ENCODE measurements at places on chromosomes 16 and 17. TPM values are rescaled to one million over a fixed set of nuclear protein-coding genes. Genes with fewer than 3 reads are reported as not detected.
A peak's percentile ranks its signal among the peaks of the same experiment; 100 is the strongest.

The NPIPA8 gene
- 61.8 TPM for total RNA-seq

The PRR29 gene
- total RNA-seq: 1.5 TPM

The CNGB1 gene
- total RNA-seq: not detected

The ODAD4 gene
- total RNA-seq: 1.1 TPM

GRCh38 chr17:55540414-55541091 lies 29.3 kb upstream of the SMIM36 start:
- H3K36me3 ChIP-seq: no peaks in the 10 kb centered on the region
- H3K27me3 ChIP-seq: peaks cover 22% of the 10 kb centered on the region
- no peak for DNase-seq
- H3K4me1 ChIP-seq: no peaks in the 10 kb centered on the region
- no peak overlapping the region for H3K27ac ChIP-seq
- H3K4me3 ChIP-seq: no peak overlapping the region

DNA sequence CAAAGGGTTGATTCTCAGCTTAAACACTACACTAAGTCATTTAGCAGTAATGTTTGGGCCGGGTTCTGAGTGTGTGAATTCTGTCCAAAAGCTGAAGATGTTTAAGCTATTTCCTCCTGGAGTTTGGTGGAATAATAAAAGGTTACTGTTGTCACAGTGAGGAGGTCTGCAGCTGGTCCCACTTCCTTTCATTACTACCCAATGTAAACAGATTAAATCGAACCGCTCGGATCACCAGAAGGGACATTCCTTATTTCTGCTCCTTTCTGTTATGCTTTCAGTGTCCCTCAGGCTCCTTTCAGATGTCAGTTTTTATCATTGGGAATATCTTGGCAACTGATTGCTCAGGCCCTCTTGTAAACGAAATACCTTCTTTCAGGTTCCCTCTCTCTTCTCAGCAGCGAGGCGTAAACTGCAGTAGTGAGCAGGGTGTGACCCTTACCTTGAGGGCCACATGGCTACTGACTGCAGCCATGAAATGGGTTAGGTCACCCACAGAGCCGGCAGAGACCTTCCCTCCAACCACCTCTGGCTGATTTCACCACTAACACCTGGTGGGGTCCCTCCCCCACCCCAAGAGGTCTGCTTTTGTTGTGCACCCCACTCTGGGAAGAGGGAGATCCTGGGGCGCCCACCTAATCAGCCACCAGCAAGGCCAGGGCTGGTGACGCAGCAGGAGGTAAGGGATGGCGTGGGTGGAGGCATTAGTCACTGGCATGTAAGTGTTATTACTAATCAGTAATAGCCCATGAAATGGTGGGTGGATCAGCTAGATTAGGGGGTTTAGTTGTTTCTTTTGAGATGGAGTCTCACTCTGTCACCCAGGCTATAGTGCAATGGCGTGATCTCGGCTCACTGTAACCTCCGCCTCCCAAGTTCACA lies 117.6 kb downstream of the VPS53 start:
- no peak overlapping the region for H3K27ac ChIP-seq
- no peaks in the 10 kb centered on the region for H3K27me3 ChIP-seq
- DNase-seq: peak; percentile 54
- H3K4me1 ChIP-seq: peaks cover 2% of the 10 kb centered on the region

DNA sequence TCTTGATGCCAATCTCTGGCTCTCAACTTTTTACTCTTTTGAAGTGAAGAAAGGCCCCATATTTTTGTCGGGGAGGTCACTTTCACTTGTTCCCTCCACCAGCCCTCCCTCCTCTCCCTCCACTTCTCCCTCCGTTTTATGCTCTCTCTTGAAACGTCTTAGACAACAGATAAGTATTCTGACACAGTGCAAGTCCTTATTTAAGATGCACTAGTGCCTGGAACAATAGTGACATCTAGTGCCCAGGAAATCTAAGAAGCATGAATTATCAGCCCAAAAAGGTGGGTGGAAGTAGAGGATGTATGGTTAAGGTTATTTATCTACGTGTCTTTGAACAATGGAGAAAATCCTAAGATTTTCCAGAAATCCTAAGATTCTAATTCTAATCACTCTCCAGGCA lies 17.9 kb downstream of the PSME3IP1 start:
- DNase-seq: no peak
- no peak overlapping the region for H3K27ac ChIP-seq
- H3K27me3 ChIP-seq: no peaks in the 10 kb centered on the region
- no peak overlapping the region for H3K4me3 ChIP-seq
- H3K4me1 ChIP-seq: no peaks in the 10 kb centered on the region

DNA sequence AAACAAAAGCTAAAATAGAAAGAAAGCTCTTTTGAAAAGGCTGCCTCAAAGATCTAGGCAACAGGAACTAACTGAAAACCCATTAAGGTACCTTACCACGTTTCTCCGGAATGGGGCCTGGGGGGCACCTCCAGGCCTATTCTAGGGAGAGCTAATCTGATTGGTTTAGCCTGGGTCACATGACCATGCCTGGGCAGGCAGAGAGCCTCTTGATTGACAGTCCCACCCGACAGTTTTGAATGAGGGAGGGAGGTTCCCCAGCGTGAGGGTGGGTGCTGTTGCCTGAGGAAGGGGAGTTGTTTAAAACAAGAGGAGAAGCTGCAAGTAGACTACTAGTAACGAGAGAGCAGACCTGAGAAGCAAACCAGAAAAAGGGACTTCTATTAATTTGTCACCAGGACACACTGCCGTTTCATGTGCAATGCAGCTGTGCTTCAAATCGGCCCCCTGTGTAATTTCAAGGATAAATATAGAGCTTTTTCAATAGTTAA lies 143.4 kb upstream of the HS3ST2 start:
- no peaks in the 10 kb centered on the region for H3K4me1 ChIP-seq
- no peak overlapping the region for H3K27ac ChIP-seq
- no peaks in the 10 kb centered on the region for H3K27me3 ChIP-seq
- no peaks in the 10 kb centered on the region for H3K36me3 ChIP-seq
- no peak overlapping the region for H3K4me3 ChIP-seq
- DNase-seq: peak; percentile 41

DNA sequence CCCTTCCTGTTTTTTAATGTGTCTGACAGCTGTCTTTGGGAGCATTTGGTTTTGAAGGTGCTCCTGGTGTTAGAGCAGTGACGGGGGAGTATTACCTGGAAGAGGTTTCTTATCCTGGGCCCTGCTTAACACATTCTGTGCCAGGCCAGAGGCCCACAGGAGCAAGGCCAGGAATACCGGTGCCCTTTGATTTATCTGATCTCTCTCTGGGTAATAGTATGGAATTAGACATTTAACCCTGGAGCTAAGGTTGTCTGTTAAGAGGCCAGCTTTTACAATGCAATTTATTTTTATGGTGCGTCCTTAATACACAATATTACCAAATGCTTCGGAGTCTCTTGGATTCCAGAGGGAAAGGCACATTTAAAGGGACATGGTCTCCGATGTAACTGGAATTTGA lies 37.2 kb upstream of the GSE1 start:
- DNase-seq: no peak
- H3K36me3 ChIP-seq: no peaks in the 10 kb centered on the region
- no peak overlapping the region for H3K4me3 ChIP-seq

GRCh38 chr17:54353789-54354525 lies 531.2 kb downstream of the KIF2B start:
- no peaks in the 10 kb centered on the region for H3K4me1 ChIP-seq
- no peak overlapping the region for H3K4me3 ChIP-seq
- no peaks in the 10 kb centered on the region for H3K27me3 ChIP-seq
- no peak for DNase-seq

DNA sequence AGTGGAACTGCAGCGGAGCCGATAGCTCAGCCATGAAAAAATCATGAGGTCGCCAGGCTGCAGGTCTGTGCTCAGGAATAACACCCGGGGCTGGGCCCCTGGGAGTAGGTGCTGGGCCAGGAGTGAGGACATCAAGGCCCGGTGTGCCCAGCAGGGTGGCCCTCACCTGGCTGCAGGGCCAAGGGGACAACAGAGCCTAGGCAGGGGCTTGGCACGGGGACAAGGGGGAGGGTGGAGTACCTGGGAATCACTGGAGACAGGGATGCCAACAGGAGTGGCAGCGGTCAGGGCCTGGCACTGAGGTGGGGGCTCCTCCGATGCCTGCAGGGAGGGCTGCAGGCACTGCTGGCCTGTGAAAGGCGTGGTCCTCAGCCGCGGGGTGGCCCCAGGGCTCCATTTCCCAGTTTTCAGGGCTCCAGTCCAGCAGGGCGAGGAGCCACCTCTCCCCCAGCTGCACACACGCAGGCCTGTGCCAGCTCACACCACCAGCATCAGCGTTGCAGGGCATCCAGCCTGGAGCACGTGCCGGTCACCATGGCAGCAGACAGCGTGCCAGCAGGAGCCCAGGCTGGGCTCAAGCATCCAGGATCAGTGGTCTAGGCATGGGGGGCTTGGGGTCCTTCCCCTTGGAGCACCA lies 4.7 kb upstream of the FSCN2 start:
- H3K27ac ChIP-seq: no peak overlapping the region
- H3K36me3 ChIP-seq: no peaks in the 10 kb centered on the region
- DNase-seq: no peak
- H3K27me3 ChIP-seq: peaks cover 3% of the 10 kb centered on the region
- H3K4me3 ChIP-seq: no peak overlapping the region

DNA sequence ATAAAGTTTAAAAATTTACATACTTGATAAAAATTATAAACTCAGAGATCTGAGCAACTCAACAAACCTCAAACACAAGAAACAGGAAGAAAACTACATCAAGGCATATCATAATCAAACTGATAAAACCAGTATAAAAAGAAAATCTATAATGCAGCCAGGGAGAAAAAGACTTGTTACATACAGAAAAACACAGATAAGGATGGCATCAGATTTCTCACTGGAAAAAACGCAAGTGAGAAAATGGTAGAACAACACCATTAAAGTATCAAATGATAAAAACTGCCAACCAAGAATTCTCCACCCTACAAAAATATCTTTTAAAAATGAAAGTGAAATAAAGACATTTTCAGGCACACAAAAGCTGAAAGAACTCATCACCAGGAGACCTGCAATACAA lies 71.0 kb downstream of the CACNG1 start:
- H3K27ac ChIP-seq: no peak overlapping the region
- no peak for DNase-seq
- H3K4me1 ChIP-seq: peaks cover 9% of the 10 kb centered on the region
- H3K4me3 ChIP-seq: no peak overlapping the region

DNA sequence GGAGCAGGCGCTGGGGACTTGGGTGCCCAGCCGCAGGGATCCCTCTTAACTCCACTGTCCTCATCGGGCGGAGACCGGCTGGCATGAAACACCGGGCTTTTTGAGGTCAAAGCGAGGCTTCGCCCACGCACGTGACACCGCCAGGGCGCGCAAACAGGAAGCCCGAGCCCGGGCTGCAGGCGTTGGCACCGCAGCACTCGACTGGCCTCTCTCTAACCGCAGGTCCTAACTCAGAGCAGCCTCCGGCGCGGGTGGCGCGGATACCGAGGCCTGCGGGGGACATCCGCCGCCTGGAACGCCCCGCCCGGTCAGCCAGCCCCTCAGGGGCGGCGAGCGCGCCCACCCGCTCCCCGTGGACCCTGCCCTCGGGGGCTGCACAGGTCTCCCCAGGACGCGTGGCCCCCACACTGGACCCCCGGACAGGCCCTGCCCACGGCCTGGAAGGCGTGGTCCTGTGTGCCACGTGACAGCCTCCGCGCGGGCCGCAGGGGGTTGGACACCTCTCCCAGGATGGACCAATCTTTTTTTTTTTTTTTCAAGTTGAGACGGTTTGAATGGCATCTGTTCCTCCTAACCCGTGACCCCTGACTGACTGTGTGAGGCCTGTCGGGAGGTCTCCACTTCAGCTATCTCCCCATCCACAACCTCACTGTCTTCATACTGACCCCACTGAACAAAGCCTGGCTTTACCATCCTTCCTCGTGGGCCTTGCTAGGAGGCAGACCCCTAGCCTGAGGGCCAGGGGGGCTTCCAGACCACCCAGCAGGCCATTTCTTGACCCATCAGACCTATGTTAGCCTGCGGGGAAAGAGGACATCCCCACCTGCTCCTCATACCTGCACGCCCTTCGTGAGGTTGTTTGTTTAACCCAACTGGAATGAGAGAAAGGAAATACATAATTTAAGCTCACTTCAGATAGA lies 8.4 kb upstream of the SLC47A2 start:
- no peaks in the 10 kb centered on the region for H3K27me3 ChIP-seq
- H3K4me1 ChIP-seq: peaks cover 19% of the 10 kb centered on the region
- peak; percentile 77 for DNase-seq
- peak overlapping the region; percentile 47 for H3K27ac ChIP-seq
- peak overlapping the region; percentile 43 for H3K4me3 ChIP-seq
- H3K36me3 ChIP-seq: no peaks in the 10 kb centered on the region

DNA sequence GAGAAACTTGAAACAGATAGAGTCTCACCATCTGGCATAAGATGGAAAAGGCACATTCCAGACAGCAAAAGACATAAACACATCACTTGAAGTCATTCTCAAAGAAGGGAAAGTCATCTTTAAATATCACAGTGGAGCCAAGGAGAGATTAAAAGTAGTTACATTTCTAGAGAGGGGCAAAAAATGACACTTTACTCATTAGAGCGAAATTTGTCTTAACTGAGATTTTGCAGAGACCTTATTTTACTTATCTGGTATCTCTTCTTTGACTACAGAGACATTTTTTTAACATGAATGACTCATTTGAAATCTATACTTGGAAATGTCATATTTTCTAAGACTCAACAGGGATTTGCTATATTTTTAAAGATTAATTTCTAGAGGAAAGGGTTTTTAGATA lies 339.0 kb upstream of the KIF2B start:
- no peak overlapping the region for H3K27ac ChIP-seq
- H3K36me3 ChIP-seq: no peaks in the 10 kb centered on the region
- DNase-seq: no peak

GRCh38 chr17:63946440-63947363 lies 14.6 kb upstream of the CD79B start:
- peak; percentile 79 for DNase-seq
- peak overlapping the region; percentile 21 for H3K4me3 ChIP-seq
- peak overlapping the region; percentile 65 for H3K27ac ChIP-seq
- H3K27me3 ChIP-seq: no peaks in the 10 kb centered on the region

DNA sequence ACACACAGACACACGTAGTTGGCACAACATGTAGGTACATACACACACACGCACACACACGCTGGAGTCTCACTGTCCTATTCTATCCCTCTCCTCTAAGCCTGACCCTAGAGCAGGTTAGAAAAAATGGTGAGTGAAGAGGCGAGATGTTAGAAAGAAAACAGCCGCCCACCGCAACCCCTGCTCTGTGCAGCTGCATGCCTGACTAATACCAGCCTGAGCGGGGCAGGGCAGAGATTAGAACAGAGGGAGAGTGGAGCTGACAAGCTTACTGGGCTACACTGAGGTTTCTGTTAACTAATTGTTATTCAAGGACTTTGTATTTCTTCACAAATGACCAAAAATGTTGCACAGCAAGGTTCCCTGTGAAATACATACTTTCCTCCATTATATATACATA lies 59.8 kb downstream of the AMFR start:
- peaks cover 22% of the 10 kb centered on the region for H3K36me3 ChIP-seq
- H3K27me3 ChIP-seq: no peaks in the 10 kb centered on the region
- H3K4me3 ChIP-seq: no peak overlapping the region
- no peaks in the 10 kb centered on the region for H3K4me1 ChIP-seq

- H3K36me3 ChIP-seq: no peaks in the 10 kb centered on the region
- H3K27me3 ChIP-seq: no peaks in the 10 kb centered on the region
- H3K4me1 ChIP-seq: peaks cover 36% of the 10 kb centered on the region
- no peak for DNase-seq
- no peak overlapping the region for H3K4me3 ChIP-seq
- H3K27ac ChIP-seq: no peak overlapping the region
These were observed 4.6 kb upstream of the KLHL36 start for GRCh38 chr16:84643674-84644073.

Data from activated CD4-positive, alpha-beta T cell treated with anti-CD3 and anti-CD28 coated beads for 36 hours (primary cell).